ENCODE measurements at places on chromosomes 3 and 15.

GRCh38 chr15:47754312-47754711 lies 37.0 kb downstream of the SEMA6D start:
- no peak for DNase-seq

DNA sequence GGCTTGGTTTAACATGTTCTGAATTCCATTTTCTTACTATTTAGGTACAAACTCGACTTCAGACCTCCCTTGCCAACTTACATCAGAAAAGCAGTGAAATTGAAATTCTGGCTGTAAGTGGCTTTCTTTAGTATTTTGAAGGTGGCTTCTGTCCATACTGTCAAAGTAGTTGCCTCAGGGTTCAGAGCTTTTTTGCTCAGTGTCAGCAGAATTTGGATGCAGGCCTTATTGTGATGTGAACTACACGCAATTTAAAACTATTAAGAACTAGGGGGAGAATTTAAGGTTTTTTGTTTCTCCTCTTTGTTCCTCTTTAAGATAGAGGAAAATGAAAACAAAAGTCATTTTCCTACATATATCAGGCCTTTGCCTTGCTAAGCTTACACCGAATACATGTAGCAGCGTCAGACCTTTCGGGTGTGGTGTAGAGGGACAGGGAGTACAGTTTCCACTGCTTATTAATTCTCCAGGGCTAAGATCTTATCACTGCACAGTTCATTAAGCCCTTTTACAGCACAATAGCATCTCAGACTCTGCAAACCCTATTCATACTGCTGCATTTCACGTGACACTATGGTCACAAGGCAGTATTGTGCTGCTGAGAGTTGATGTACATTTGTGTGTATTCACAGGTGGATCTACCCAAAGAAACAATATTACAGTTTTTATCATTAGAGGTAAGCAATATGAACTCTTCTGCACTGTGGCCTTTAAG lies 6.7 kb downstream of the SRP14 start:
- no peak for DNase-seq

- DNase-seq, result no peak
Measured at GRCh38 chr3:81470524-81471278, 290.7 kb downstream of the GBE1 start.

DNA sequence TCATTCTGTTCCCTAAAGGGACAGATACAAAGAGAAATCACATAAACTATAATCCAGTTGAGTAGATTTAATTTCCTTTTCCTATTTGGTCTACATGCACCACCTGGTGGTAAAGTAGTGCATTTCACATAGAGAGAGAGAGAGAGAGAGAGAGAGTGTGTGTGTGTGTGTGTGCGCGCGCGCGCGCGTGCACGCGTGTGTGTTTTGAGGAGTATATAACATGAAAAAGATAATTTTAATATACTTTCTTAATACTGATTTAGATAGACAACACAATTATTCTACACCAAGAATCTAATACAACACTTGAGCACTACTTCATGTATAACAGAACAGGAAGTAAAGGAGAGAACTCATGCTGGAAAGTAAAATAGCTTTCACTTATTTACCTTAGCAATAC lies 1.1 kb upstream of the FGF7 start:
- DNase-seq, result no peak

DNA sequence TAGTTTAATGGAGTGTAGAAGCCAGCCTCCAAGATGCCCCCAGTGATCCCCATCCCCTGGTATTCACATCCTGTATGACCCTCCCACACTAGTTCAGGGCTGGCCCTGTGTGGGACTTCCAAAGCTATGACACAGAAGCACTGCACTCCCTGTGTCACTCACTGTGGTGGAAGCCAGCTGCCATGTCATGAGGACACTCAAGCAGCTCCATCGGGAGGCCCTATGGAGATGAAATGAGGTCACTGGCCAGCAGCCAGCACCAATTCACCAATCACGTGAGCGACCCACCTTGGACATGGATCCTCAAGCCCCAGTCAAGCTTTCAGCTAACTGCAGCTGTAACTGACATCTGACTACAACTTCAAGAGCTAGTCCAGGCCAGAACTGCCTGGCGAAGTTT lies 3.9 kb upstream of the ACAN start:
- DNase-seq, result no peak

GRCh38 chr3:187188931-187189330 lies 8.4 kb upstream of the RTP1 start:
- no peak for DNase-seq

- no peak for DNase-seq
Measured at GRCh38 chr3:62109534-62109933, 263.8 kb downstream of the FEZF2 start.

DNA sequence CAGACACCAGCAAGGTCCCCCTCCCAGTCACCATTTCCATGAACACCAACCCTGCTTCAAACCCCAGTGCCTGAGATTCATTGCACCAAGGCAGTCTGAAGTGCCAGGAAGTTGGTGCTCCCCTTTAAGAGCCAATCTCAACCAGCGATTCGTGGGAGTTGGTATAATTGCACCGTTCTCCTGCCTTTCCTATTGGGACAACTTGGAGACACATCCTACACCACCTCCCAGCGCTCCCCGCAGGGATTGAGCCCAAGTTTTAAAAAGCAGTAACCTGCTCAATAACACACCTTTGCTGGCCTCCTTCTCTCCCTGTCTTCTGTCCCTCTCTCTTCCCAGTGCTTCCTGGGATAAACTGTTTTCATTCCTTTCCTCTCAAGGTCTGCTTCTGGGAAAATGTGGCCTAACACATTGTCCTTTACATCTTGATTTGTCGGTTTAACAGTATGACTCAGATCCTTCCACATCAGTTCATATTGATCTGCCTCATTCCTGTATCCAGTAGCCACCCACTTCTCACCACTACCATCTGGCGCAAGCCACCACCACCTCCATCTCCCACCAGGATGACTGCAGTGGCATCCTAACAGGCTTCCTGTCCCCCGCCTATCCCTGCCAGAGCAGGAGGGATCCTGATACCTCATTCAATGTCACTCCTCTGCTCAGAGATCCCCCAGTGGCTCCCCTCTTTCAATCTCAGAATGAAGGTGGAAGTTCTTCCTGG lies 37.8 kb upstream of the HRH1 start:
- no peak for DNase-seq

GRCh38 chr3:72258361-72259141 lies 473.6 kb upstream of the PROK2 start:
- no peak for DNase-seq

- DNase-seq, result no peak
Measured at GRCh38 chr3:141333836-141334626, 34.3 kb upstream of the ZBTB38 start.

DNA sequence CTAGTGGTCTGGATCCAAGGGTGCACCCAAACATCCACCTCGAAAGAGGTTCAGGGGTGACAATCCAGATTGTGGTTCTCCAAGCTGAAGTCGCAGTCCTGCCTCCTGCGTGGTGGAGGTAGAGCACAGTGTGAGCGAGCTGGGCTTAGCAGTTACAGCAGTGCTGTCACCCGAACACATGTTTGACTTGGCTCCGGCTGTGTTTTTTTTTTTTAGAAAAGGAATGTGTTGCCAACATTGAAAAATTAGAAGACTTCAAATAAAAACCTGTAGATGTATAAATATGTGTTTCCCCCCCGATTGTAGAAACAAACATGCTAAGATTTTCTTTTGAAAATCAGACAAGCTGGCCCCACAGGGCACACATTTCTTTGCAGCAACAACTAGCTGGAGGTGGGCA lies 530.8 kb downstream of the SHQ1 start:
- no peak for DNase-seq

GRCh38 chr3:114221165-114221880 lies 16.1 kb downstream of the ZNF80 start:
- DNase-seq, result no peak

All from D721Med (cell line).